ENCODE measurements at places on chromosomes 1 and 21.
A peak's percentile ranks its signal among the peaks of the same experiment; 100 is the strongest.

DNA sequence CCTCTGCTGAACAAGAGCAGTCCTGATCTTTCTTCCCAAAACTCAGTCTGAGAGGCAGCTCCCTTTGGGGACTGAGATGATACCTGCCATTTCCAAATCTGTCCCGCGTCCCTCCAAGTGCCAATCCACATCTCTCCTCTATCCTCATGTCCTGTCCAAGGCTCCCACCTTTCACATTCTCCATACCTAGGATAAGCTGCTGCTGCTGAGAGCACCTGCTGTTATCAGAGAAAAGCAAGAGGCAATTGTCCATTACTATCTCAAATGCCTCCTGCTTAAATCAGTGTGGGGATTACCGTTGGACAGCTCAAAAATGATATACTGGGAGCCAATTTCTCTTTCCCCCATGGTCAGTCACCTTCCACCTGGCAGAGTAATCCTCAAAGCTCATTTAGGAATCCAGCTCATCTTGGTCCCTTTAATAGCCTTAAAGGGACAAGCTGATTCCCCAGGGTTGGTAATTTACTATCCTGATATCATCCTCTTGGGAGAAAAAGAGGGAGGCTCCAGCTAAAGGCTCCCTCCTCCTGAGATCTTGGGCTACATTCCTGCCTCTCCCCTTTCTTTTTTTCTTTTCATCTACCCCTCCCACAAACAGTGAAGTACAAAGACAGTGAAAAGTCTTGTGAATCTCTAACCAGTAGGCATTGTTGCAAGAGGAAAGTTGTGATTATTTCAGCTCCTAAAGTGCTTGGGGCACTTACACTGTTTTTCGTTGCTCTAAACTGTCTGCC lies 278.1 kb upstream of the CAMK1G start:
- peak; percentile 22 for DNase-seq

- DNase-seq = no peak
Observed at GRCh38 chr1:209737118-209737505, 18.7 kb upstream of the TRAF3IP3 start.

- no peak for DNase-seq
Observed at GRCh38 chr1:150194381-150195031, 41.4 kb downstream of the ANP32E start.

DNA sequence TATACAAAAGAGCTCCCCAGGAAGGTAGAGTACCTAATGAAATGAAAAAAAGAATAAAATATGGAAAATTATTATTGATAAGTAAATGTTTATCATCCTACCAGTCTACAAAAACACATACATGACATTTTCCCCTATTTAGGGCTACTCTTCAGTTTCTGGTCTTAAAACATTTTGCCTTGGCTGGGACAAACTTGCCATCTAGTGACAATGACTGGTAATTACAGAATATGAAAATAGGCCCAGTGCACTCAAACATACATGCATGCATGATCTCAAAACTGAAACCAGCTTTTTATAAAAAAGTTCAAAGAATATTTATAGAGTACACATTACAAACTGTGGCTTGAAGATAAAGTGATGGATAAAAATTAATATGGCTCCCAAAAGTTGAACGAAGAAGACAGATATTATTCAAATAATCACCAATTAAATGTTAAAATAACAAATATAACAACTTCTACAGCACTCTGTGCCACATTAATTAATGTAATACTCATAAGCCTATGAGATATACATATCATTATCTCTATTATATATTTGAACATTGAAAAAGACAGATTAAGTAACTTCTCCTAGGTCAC lies 10.5 kb upstream of the RNPC3 start:
- peak; percentile 18 for DNase-seq

GRCh38 chr1:185846672-185847444 lies 112.7 kb downstream of the HMCN1 start:
- no peak for DNase-seq

GRCh38 chr1:155241841-155242264 lies 13.4 kb downstream of the ENTREP3 start:
- no peak for DNase-seq

- no peak for DNase-seq
Observed at GRCh38 chr1:234588386-234588785, 21.6 kb downstream of the IRF2BP2 start.

GRCh38 chr1:115833856-115834255 lies 7.1 kb downstream of the NHLH2 start:
- DNase-seq = no peak

GRCh38 chr1:198604975-198605374 lies 33.9 kb upstream of the PTPRC start:
- no peak for DNase-seq

- peak; percentile 73 for DNase-seq
Observed at GRCh38 chr1:39919545-39919944, 17.8 kb upstream of the MYCL start.

GRCh38 chr1:30028283-30028682 lies 695.1 kb downstream of the MATN1 start:
- DNase-seq = no peak

DNA sequence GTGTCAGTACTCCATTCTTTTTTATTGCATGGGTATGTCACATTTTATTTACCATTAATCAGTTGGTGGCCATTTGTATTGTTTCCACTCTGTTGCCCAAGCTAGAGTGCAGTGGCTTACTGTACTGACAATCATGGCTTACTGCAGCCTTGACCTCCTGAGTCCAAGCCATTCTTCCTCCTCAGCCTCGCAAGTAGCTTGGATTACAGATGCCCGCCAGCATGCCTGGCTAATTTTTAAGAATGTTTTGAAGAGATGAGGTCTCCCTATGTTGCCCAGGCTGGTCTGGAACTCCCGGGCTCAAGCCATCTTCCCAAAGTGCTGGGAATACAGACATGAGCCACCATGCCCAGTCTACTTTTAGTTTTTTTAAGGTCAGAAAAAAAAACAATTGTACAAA lies 813 bp upstream of the SFT2D2 start:
- no peak for DNase-seq

DNA sequence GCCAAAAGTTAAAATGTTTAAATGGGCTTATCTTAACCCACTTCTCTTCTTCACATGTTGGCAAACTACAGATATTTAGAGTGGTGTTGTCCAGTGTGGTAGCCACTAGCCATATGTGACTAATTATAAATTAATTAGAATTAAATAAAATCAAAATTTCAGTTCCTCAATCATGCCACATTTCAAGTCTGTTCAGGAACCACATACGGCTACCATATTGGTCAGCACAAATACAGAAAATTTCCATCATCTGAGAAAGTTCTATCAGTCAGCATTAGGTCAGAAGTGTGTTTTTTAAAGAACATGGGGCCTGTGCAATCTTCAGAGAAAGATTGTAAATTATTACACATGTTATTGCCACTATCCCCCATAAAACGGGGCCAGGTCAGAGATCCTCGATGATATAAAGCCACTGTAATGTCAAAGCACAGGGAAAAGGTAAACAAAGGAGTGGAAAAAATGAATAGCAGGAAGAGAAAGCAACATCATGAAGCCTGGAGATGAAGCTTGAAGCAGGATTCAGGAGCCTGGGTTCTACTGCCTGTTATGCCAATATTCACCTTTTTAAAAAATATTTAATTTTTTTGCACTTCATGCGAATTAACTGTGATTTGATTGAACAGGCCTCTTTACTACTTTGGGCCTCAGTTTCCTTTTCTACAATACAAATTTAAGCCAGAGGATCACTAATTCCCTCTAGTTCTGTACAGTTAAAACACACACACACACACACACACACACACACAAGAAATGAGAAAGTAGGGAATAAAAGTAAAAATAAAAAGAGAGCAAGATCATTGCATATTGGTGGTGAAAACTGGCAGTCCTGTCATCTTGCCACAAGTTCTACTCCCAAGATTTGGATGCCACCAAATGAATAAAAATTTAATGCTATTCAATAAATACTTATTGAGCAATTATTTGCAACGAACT lies 2.3 kb downstream of the RSBN1 start:
- DNase-seq = no peak

DNA sequence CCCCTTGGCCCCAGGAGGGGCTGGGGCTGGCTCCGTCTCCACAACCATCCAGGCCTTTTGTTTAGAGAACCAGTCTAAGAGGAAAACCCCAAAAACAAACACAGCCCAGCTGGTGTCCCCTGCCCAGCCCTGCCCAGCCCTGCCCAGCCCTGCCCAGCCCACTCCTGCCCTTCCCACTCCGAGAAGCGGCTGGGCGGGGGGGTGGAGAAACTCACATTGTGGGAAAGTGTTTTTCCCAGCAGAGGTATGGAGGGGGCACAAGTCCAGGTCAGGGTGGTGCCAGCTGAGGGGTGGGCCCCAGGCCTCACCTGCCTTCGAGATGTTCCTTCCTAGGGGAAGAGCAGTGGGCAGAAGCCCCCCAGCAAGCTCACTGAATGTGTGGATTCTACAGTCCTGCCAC lies 10.0 kb upstream of the FAM131C start:
- no peak for DNase-seq

- DNase-seq = no peak
Observed at GRCh38 chr1:48216313-48216712, 6.2 kb upstream of the SLC5A9 start.

DNA sequence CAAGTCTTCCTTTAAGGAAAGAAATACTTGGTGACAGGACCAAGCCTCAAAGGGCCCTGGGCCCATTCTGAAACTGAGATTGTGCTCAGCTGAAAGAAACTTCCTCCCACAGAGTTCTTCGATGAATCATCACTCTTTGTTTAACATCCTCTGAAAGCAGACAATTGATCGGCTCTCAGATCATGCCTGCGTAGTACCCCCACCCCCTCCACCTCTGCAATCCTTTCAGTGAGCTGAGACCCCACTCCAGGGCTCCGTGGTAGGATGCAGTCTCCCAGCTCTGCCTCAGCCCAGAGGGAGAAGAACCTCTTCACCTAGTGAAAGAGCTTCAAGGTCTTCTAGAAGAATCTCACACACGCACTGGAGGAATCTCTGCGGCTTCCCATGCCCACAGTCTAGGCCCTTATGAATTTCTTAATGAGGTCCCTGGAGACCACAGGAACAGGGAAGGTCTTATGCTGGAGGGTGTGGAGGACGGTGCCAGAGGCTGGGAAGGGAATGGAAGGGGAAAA lies 104.9 kb upstream of the SOD1 start:
- DNase-seq = no peak

DNA sequence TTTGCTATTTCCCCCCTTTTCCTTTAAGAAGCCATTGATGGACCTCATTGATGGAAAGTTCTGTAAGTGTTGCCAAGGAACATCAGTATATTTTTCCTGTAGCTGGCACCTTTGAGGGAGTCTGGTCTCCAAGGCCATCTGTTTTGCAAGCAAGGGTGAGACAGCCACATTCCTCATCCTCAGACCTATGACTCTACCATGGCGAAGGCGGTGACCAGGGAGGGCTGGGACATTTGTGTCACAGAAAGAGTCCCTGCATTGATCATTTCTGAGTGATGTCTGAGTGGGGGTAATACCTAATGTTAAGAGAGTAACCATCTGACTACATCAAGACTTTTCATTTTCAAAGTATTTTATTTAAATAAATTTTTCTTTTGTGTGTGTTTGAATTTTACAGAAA lies 35.4 kb downstream of the KIAA0040 start:
- DNase-seq = no peak

- DNase-seq = no peak
Observed at GRCh38 chr1:80155371-80155770, 1148.8 kb upstream of the ADGRL4 start.

- no peak for DNase-seq
Observed at GRCh38 chr1:234661317-234661928, 51.4 kb upstream of the IRF2BP2 start.

GRCh38 chr1:53560581-53561502 lies 101.6 kb downstream of the DMRTB1 start:
- no peak for DNase-seq

DNA sequence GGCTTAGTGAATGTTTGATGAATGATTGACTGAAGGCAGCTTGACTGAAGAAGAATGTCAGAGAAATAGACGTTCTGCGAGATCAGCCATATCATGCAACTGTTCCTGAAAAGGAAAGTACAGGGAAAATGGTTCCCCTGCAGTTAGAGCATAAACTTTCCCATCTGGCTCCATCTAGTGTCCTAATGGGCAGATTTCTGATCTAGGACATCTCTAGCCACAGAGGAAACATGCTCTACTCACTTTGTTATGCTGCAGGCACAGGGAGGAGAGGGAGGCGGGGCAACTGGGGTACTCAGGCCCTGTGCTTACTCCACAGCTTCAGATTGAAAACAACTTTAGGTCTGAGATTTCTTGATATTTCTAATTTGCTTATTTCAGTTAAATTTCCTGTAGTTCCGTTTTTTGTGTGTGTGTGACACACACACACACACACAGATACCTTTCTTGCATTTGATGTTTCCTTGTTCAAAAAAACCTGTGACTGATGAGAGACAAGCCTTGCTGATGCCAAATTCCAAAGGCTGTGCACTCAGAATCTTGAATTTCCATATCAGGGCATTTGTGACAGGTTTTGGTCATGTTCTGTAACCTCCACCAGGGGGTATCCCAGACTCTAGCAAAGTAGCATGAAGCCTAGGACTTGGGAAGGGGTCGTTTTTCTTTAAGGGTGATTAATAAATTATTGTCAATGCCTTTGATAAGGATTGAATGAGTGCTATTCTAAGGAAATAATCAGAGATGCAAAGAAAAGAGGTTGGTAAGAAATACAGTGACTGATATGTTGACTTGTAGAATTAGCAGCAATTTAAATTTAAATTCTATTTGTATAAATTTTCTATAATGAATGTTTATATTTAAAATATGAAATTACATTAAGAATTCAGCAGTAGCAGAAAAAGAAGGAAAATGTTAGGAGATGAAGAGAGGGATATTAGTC lies 139.7 kb upstream of the BEND5 start:
- no peak for DNase-seq

GRCh38 chr1:3729594-3730542 lies 22.4 kb upstream of the CCDC27 start:
- DNase-seq = no peak

DNA sequence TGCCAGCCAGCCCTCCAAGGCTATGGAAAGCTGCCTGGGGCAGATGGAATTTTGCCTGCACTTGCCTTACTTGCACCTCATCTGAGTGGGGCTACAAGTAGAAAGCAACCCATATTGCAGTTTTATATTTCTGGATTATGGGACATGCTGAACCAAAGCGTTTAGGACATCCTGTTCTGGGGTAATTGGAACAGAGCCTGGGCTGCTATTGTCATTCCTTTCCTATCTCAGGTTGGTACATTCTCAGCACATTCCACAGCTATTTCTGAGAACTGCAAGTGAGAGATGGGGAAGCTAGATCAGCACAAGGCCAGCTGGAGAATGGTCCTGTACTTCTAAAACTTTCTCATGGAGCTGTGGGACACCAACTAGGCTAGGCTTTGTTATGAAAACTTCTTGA lies 713.8 kb downstream of the KCNT2 start:
- no peak for DNase-seq

- DNase-seq = no peak
Observed at GRCh38 chr1:81174052-81174451, 626.7 kb upstream of the ADGRL2 start.

GRCh38 chr1:44721485-44722361 lies 9.2 kb downstream of the RNU5D-1 start:
- DNase-seq = peak; percentile 94

DNA sequence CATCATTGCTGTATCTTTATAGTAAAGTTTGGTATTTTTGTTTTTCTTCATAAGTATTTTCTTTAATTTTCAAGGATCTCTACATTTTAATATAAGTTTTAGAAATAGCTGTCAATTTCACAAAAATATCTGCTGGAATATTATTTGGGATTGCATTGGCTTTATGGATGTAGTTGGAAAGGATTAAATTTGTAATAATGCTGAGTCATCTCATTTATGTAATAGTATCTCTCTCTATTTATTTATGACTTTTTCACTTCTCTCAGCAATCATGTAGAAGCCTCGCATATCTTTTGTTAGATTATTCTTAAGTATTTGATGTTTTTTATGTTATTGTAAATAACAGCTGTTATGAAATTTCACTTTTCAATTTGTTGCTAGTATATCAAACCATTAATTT lies 223.1 kb upstream of the POGK start:
- no peak for DNase-seq

GRCh38 chr1:40039245-40039756 lies 1.2 kb upstream of the CAP1 start:
- peak; percentile 81 for DNase-seq
